ENCODE measurements at places on chromosomes 7 and 10.

DNA sequence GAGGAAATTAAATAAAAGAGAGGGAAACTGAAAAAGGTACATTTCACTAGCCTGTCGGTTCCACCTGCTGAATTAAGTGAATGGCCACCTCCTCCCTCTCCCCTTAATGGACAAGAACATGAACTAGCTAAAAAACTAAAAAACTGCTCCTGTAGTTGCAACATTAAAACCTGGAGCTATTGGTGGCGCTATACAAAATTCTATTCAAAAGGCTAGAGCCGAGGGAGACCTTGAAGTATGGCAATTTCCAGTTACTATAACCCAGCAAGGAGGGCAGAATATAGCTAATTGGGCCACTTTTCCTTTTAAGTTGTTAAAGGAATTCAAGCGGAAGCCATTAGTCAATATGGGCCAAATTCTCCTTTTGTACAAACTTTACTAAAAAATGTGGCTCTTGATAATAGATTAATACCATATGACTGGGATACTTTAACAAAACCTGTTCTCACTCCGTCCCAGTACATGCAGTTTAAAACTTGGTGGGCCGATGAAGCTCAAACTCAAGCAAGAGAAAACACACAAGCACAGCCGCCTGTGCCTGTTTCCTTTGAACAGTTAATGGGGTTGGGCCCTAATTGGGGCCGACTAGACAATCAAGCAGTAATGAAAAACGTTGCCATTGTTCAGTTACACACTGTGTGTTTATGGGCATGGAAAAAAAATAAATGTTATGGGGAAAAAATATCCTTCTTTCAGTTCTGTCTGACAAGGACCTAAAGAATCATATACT is 6.5 kb upstream of the CHST3 start:
- no peak for DNase-seq

DNA sequence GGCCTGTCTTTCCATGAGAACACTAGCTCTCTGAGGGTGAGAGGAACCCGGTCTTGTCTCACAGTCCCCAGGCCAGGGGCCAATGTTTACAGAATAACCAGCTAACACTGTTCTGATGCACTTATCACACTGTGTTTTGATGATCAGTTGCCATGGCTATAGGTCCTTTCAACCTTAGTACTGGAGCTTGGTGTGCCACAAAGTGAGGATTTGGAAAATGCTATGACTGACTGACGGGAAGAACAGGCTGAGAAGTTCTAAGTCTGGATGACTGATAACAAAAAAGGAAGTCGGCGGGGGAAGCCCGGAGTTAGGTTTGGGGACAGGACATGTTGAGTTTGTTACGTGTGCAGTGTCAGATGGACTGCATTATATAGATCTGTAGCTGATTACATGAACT is 141.8 kb downstream of the CTTNBP2 start:
- no peak for DNase-seq

DNA sequence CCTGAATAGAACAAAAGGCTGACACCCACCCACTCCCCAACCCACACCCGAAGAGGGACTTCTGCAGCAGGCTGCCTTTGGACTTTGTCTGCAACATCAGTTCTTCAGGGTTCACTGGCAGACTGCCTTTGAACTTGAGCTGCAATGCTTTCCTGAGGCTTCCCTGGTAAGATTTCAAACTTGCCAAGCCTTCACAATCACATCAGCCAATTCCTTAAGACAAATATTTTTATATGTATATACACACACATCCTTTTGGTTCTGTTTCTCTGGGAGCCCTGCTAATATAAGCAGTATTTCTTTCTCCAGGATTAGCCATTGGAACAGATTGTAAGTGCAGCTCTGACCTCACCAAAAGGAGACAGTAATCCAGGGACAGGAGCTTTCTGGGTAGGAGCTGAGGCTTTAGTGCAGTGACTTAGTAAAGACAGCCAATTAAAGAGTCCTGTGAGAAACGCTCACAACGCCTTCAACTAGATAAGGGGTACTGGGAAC is 55.6 kb upstream of the KMT2E start:
- no peak for DNase-seq

GRCh38 chr10:113515161-113515560 is 37.7 kb upstream of the HABP2 start:
- no peak for DNase-seq

- DNase-seq: no peak
These were observed 36.0 kb downstream of the CCNY start for GRCh38 chr10:35372329-35372728.

Measured in trophoblast cell (in vitro differentiated cells and primary cell).